Thyroid gland (tissue), 4 donors: ENCODE measurements at places on chromosomes 12 and 14.

DNA sequence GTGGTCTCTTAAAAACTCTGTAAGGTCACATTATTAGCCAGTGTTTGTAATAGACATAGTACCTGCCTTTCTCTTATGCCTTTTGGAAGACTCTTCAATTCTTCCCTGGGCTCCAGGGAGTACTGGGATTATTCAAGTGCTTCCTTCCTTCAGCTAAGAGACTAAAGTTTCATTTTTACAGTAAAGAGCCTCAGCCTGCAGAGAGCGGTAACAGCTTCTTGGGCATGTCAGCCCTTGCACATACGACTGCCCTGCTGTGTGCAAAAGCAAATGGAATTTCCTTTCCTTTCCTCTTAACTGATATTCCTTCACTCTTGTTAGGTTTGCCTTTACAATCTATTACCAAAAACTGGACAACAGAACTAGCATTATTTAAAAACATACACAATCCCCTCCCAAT is 32.9 kb upstream of the AMIGO2 start:
- H3K4me3 ChIP-seq, result no peak overlapping the region
- H3K36me3 ChIP-seq, result no peaks in the 10 kb centered on the region
- H3K27me3 ChIP-seq, result no peaks in the 10 kb centered on the region
- DNase-seq, result no peak

GRCh38 chr14:42319996-42320395 is 713.3 kb downstream of the LRFN5 start:
- no peaks in the 10 kb centered on the region for H3K27me3 ChIP-seq
- no peaks in the 10 kb centered on the region for H3K4me1 ChIP-seq
- no peak for DNase-seq
- H3K27ac ChIP-seq, result no peak overlapping the region

DNA sequence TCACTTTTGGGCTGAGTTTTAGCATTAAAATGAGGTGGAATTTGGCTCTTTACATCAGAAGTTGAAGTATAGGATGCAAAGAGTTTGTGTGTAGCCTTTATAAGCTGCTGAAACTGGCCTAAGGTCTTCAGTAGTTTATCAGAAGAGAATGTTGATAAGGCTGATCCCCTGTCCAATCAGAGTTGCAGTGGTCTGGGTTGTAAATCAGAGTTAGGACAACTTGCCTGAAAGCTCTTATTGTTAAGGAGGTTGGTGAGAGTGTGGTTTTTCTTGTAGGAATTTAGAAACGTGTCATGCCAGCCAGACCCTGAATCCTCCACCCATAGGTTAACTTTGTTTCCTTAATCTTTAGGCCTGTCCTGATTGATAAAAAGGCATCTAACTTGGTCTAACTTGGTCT is 143.5 kb downstream of the ST8SIA1 start:
- H3K4me1 ChIP-seq, result no peaks in the 10 kb centered on the region
- no peaks in the 10 kb centered on the region for H3K27me3 ChIP-seq
- no peaks in the 10 kb centered on the region for H3K36me3 ChIP-seq
- H3K4me3 ChIP-seq, result no peak overlapping the region

- peak overlapping the region; percentile 33 for H3K27ac ChIP-seq
- H3K4me1 ChIP-seq, result peaks cover 15% of the 10 kb centered on the region
- H3K27me3 ChIP-seq, result no peaks in the 10 kb centered on the region
- DNase-seq, result peak; percentile 86
Measured at GRCh38 chr14:65255583-65256461, 153.5 kb upstream of the MAX start.

DNA sequence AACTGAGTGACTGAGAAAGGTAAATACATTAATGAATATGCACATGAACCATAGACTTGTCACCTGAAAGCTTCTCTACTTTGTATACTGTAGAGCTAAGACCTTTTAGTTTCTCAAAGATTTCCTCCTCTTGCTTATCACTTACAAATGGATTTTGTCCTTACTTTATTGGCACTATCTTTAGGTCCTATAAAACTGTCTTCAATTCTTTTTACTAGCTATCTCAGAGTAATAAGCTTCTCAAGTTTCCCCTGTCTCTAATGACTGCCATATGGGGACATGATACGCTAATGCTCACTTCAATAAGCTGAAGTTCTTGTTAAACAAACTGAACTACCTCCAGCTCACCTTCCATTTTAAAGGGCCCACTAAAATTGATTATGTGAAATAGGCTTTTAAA is 468.2 kb upstream of the CCDC196 start:
- H3K4me3 ChIP-seq, result no peak overlapping the region
- H3K27me3 ChIP-seq, result no peaks in the 10 kb centered on the region
- peaks cover 11% of the 10 kb centered on the region for H3K4me1 ChIP-seq
- H3K27ac ChIP-seq, result no peak overlapping the region
- no peaks in the 10 kb centered on the region for H3K36me3 ChIP-seq
- DNase-seq, result no peak

GRCh38 chr12:124849382-124849781 is 14.3 kb downstream of the SCARB1 start:
- H3K36me3 ChIP-seq, result no peaks in the 10 kb centered on the region
- no peaks in the 10 kb centered on the region for H3K27me3 ChIP-seq

- H3K36me3 ChIP-seq, result no peaks in the 10 kb centered on the region
- peak; percentile 45 for DNase-seq
- H3K4me1 ChIP-seq, result peaks cover 24% of the 10 kb centered on the region
- H3K4me3 ChIP-seq, result no peak overlapping the region
- H3K27ac ChIP-seq, result peak overlapping the region; percentile 83
Measured at GRCh38 chr12:116919706-116920485, 9.1 kb downstream of the FBXW8 start.

- H3K4me3 ChIP-seq, result no peak overlapping the region
- H3K27ac ChIP-seq, result no peak overlapping the region
Measured at GRCh38 chr14:67077921-67078320, 111.3 kb upstream of the GARIN2 start.

DNA sequence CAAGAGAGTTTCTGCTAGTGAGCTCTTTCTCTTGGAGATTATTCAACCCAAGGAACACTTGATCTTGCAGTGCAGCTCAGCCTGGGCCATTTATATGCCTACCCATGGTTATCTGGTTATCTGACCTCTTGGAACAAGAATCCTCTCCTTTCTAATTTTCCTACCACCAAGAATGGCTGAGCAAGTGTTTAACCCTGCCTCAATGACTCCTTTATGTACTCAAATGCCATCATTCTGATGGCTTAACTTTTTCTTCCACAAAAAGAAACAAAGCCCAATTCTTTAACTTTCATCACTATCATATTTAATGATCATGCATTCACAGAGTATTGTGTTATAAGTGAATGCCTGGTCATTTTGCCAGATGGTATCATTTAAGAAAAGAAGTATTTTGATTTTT is 67.8 kb downstream of the TMEM117 start:
- no peaks in the 10 kb centered on the region for H3K27me3 ChIP-seq
- no peak overlapping the region for H3K27ac ChIP-seq
- H3K36me3 ChIP-seq, result no peaks in the 10 kb centered on the region
- no peak overlapping the region for H3K4me3 ChIP-seq
- no peak for DNase-seq
- H3K4me1 ChIP-seq, result no peaks in the 10 kb centered on the region

DNA sequence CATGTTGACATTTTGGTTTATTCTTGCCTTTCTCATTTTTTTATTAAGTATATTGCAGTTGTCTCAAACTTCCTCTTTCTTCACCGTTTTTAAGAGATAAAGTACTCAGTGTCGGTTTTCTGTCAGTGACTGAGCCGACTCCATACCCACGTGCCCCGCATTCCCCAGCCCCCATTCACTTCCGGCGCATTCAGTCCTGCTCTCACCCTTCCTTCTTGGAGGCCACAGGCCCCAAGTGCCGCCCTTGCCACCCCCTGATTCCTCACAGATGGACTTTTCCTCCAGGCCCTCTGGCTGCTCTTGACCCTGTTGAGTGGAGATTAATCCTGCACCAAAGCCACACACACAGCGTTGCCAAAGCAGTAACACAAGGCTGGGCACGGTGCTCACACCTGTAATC is 19.1 kb upstream of the DNAH10 start:
- H3K4me1 ChIP-seq, result no peaks in the 10 kb centered on the region
- no peak for DNase-seq
- peaks cover 44% of the 10 kb centered on the region for H3K36me3 ChIP-seq
- no peak overlapping the region for H3K4me3 ChIP-seq
- no peak overlapping the region for H3K27ac ChIP-seq

- H3K36me3 ChIP-seq, result no peaks in the 10 kb centered on the region
- H3K27ac ChIP-seq, result no peak overlapping the region
- no peaks in the 10 kb centered on the region for H3K4me1 ChIP-seq
- H3K4me3 ChIP-seq, result no peak overlapping the region
- no peak for DNase-seq
Measured at GRCh38 chr12:39252628-39253027, 190.3 kb downstream of the KIF21A start.

DNA sequence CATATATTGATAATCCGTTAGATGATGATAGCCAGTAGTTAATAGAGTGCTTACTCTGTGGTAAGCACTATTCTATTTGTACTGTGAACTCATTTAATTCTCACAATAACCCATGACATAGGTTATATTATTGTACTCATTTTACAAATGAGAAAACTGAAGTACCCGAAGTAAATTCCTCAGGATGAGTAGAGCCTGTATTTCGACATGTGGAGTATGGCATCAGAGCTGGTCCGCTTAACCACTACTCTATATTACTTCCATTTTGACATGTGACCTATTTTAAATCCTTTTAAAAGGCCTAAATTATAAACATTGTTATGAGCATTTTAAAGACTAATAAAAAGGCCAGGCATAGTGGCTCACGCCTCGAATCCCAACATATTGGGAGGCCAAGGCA is 8.0 kb upstream of the RAP1B start:
- no peak overlapping the region for H3K4me3 ChIP-seq
- DNase-seq, result no peak
- no peaks in the 10 kb centered on the region for H3K36me3 ChIP-seq
- no peak overlapping the region for H3K27ac ChIP-seq
- H3K4me1 ChIP-seq, result no peaks in the 10 kb centered on the region

DNA sequence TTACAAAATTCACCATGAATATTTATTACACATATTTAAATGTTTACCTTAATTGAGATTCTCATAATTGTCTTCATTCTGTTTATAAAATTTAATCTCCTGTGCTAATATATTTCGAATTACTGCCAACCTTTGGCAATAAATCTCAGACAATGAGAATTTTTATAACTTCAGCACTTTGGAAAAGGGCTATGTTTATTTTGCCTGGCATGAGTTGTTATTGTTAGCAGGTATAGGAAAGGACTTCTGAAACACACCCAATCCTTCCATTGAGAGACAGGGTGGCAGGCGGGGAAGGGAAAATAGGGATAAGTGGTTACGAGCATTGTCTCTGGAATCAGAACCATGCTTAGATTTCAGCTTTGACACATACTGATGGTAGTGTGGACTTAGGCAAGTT is 12.1 kb upstream of the MSRB3 start:
- H3K27ac ChIP-seq, result no peak overlapping the region
- no peak for DNase-seq
- peaks cover 8% of the 10 kb centered on the region for H3K4me1 ChIP-seq
- H3K36me3 ChIP-seq, result no peaks in the 10 kb centered on the region

- H3K27ac ChIP-seq, result no peak overlapping the region
- no peaks in the 10 kb centered on the region for H3K36me3 ChIP-seq
- H3K4me1 ChIP-seq, result peaks cover 26% of the 10 kb centered on the region
- H3K27me3 ChIP-seq, result no peaks in the 10 kb centered on the region
Measured at GRCh38 chr14:104082807-104083206, 2.7 kb upstream of the ASPG start.

DNA sequence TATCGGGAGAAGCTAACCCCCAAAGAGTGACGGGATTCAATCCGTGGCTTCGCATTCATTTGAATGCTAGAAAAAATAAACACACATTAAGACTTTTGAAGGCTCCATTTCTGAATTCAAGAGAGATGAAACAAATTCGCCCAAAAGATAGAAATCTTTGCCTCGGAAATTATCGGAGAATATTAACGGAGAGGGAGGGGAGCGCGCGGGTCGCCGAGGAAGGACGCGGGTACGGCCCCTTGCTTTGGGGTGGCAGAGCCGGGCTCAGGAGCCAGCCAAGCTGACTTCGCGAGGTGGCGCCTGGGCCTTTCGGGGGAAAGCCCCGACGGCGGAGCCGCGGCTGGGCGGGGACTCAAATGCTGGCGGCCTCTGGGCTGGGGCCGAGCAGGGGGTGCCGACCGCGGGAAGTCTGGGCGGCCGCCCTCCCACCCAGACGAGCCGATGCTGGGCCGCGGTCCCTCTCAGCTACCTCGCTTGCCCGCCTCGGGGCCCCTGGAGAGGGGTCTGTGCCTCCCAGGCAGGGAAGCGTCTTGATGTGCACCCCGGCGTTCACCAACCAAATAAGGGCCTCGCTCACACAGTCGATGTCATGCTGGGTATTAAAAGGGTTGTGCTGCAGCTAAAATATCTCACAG is 14.7 kb downstream of the NKX2-1 start:
- DNase-seq, result peak; percentile 74
- H3K27ac ChIP-seq, result peak overlapping the region; percentile 99
- H3K4me1 ChIP-seq, result peaks cover 16% of the 10 kb centered on the region
- H3K4me3 ChIP-seq, result peak overlapping the region; percentile 1
- no peaks in the 10 kb centered on the region for H3K36me3 ChIP-seq

- H3K4me3 ChIP-seq, result no peak overlapping the region
- no peaks in the 10 kb centered on the region for H3K36me3 ChIP-seq
- no peaks in the 10 kb centered on the region for H3K27me3 ChIP-seq
Measured at GRCh38 chr12:112936927-112937326, 1.3 kb upstream of the OAS3 start.

GRCh38 chr12:62601765-62602164 is 135.1 kb downstream of the MON2 start:
- no peaks in the 10 kb centered on the region for H3K36me3 ChIP-seq
- peak overlapping the region; percentile 85 for H3K4me3 ChIP-seq
- no peak for DNase-seq
- peak overlapping the region; percentile 100 for H3K27ac ChIP-seq
- no peaks in the 10 kb centered on the region for H3K27me3 ChIP-seq

DNA sequence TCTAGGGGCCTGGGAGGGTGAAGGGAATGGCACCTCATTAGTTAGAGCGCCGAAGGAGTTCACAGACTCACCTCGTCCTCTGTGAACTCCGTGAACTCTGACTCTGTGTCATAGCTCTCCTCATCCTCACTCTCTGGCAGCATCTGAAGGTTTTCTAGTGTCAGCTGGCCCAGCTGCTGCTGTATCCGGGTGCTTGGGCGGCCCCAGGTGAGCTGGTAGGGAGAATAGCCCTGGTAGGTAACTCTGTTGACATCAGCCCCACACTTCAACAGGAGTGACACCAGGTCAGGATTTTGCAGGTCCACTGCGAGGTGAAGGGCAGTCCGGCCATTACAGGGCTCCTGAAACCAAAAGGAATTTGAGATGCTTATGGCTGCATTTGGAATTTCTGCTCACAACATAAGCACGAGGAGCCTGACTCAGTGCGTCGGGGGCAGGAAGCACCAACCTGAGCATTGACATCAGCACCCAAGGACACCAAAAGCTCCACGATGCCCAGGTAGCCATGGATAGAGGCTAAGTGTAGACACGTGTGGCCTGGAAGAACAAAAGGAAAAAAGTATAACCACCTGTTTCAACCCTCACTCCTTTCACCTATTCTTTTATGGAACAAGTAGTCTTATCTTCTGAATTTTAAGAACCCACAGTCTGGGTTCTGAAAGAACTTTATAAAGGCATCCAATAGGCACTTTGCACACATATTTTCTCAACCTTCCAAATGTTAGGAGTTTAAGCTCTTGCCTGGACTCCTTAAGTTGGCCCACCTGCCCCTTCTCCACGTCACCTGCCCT is 2.0 kb downstream of the NFKBIA start:
- H3K27ac ChIP-seq, result peak overlapping the region; percentile 76
- H3K27me3 ChIP-seq, result no peaks in the 10 kb centered on the region
- no peak for DNase-seq
- H3K4me1 ChIP-seq, result peaks cover 55% of the 10 kb centered on the region
- H3K36me3 ChIP-seq, result peaks cover 38% of the 10 kb centered on the region
